Cardiac fibroblast (primary cell): ENCODE measurements at places on chromosomes 16 and 17.
A peak's percentile ranks its signal among the peaks of the same experiment; 100 is the strongest.

DNA sequence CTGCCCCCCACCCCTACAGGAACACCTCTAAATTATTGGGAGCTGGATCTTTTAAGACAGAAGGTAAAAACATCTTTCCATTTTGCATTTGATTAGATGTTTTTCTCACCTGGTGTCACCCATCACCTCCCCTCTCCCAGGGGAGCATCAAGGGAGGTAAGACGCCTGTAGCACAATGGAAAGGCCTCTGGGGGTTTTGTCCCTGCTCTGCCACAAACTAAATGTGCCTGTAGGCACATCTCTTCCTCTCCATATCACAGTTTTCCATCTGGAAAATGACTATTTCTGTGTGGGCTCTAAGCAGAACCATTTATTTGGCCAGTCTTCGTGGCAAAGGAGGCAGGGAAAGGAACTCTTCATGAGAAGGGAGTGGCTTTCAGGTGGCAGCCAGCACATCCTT is 76.6 kb downstream of the GNAO1 start:
- no peak for DNase-seq

DNA sequence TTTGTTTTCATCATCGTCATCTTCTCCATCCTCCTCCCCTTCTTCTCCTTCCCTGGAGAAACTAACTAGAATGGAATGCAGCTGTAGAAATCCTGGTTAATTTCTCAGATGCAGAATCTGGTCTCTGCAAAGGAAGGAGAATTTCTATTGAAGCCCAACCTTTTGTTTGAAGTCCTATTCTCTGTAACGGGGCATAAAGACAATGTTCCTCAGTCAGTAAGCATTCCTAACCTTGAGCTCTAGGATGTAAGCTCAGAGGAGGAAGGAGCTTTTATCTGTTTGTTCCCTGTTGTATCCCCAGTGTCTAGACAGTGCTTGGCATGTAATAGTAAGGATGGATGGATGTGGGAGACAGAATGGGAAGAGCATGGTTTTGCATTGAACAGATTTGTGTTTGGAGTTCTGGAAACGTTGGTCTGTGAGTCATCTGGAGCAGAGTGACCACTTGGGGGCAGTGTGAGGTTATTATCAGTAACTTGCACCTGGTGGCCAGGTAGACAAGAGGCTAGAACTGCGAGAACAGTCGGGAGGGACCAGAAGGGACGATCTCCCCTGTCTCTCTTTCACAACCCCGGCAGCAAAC is 363.7 kb downstream of the SNX29 start:
- peak; percentile 8 for DNase-seq

DNA sequence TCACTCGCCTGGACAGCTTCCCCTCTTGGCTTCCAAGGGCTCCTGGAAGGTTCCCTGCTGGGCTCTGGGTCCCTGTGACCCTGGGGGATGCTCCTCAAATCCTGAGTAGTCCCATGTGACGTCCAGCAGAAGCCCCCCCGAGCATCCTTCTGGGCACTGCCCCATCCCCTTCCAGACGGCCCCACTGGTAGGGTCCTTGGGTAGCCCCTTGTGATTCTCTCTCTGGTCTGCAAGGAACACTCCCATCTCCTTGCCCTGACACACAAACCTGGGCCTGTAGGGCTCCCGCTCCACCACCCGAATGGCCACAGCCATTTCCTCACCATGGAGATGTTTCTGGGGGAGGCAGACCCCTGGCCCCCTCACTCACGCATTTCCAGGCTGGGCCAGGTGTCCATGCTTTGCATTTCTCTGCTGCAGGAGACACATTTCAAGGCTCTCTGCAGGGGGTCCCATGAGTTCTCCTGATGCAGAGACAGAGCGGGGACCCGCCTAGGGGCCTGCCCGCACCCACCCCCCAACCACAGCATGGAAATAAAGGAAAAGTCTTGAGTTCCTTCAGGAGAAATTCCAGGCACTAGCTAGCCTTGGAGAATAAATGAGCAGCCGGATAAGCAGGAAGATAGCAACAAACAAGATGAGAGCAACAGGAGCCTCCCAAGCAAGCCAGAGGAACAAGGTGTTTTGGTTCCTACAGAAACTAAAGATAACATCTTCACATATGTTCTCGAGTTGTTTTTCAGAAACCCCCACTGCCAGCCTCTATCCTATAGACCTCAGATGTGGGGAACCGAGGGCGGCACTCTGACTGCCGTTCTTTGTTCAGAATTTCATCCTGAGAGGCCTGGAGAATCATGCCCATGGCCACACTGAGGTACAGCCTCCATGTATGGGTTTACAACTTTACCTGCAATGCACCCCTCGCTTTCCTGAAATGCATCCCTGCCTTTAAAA is 128.8 kb downstream of the MGAT5B start:
- DNase-seq: no peak

DNA sequence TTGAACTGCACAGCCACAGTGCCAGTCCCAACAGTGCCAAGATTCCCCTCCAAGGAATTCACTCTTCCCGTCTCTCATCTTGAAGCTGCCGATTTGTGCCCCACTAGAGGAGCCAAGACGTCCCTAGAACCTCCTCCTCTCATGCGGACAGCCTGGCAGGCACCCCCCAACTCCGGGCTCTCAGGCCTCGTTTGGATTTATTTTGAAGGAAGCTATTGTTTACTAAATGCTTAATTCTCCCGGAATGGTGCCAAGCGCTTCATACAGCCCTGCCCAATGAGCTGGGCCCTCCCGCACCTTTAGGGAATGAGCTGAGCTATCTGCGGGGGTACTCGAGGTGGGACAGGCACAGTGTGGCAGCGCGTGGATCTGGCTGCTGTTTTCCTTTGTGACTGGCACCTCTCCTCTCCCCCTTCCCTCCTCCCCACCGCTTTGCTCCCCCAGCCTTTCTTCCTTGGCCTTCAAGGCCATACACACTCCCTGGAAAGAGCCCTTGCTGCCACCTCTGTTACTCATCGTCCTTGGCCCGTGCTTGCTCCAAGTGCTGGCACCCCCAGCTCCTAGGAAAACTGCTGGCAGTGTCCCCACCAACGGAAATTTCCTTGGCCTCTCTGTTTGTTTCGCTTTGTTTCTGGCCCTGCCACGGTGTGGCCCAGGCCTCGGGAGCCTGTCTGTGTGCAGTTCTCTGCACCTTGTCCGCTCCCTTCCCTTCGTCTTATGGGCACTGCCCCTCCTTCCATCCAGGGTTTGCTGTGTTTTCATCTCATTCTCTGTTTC is 49.9 kb upstream of the CDR2 start:
- DNase-seq: peak; percentile 12

GRCh38 chr17:78903101-78903779 is at the start of gene CEP295NL:
Gene CEP295NL, minus strand, starts transcription at chr17:78903201. Its CDS starts 1,373 bp downstream, at chr17:78901828.
- DNase-seq: peak; percentile 43

DNA sequence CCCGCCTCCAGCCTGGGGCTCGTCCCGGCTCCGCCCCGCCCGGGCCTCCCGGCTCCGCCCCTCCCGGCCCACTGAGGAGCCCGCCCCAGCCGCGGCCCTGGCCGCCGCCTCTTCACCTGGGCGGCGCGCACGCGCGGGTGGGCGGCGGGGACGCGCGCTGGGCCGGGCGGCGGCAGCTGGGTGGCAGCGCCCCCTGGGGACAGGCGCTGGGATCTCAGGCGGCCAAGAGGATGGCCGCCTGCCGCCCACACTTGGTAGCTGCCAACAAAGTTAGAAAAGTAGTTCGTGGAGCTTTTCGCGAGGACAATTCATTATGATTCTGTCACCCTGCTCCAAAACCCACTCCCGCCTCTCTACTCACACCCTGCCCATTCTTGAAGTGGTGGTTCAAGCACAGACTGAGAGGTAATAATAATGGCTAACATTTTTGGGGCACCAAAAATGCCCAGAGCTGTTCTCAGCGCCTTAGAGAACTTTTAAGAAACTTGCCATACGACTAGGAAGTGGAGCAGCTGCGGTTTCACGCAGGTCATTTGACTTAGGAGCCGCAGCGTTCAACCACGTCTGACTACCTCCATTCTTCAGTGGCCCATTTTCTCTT is 340 bp upstream of the MYO1D start:
- peak; percentile 89 for DNase-seq

DNA sequence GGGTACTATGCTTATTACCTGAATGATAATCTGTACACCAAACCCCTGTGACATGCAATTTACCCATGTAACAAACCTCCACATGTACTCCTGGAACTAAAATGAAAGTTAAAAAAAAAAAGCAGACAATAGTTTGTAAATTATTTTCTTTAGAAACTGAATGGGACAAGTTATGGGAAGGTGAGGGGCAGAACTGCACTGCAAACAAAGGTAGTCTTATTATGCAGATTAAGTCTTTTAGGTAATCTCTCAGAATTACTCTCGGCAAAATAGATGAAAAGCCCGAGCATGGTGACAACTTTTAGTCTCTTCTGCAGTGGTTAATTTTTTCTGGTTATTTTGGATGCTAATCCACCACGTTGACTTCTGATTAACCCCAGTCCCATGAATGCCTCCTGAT is 25.5 kb downstream of the LDAF1 start:
- no peak for DNase-seq

DNA sequence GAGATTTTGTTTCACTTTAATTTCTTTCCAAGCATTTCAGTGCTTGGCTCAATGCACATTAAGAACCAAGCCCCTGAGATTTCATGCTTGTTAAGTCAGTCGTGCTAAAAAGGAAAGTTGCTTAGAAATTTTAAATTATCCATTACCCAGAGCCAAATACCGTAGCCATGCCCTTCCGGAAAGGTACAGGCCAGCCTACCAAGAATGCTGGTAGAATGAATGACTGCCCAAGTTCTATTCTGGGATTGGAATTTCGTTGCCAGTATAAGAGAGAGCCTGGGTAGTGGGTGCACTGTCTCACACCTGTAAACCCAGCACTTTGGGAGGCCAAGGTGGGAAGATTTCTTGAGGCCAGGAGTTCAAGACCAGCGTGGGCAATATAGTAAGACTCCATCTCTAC is 194.0 kb downstream of the KATNIP start:
- no peak for DNase-seq

GRCh38 chr17:45262516-45263476 is 902 bp upstream of the SPATA32 start:
- DNase-seq: peak; percentile 52

DNA sequence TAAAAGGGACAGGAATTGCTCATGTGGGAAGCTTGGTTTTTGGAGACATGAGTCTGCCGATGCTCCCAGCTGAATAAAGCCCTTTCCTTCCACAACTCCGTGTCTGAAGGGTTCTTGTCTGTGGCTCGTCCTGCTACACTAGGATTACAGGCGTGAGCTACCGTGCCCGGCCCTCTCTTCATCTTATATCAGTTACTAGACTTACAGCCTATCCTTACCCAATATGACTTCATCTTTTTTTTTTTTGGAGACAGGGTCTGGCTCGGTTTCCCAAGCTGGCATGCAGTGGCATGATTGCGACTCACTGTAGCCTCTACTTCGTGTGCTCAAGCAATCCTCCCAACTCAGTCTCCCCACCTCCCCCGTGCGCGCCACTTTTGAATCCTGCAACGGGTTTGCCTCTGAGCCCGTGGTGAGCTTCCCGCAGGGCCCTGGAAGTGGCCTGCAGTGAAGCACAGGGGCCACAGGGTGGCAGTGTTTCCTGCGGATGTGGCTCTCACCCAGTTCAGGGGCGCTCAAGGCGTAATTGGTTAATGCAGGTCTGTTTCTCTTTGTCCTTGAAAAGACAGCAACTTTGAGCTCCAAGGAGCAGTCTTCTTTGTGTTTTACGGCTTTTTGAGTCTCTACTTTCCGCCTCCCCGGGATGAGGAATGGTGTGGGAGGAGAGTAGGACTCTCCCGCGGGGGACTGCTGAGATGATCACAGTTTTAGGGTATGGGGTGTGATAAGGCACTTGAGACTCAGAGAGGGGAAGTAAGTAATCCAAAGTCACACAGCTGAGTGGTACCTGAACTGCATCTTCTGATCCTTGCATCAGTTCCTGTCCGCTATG is 22.7 kb upstream of the GPRC5B start:
- DNase-seq: peak; percentile 81

DNA sequence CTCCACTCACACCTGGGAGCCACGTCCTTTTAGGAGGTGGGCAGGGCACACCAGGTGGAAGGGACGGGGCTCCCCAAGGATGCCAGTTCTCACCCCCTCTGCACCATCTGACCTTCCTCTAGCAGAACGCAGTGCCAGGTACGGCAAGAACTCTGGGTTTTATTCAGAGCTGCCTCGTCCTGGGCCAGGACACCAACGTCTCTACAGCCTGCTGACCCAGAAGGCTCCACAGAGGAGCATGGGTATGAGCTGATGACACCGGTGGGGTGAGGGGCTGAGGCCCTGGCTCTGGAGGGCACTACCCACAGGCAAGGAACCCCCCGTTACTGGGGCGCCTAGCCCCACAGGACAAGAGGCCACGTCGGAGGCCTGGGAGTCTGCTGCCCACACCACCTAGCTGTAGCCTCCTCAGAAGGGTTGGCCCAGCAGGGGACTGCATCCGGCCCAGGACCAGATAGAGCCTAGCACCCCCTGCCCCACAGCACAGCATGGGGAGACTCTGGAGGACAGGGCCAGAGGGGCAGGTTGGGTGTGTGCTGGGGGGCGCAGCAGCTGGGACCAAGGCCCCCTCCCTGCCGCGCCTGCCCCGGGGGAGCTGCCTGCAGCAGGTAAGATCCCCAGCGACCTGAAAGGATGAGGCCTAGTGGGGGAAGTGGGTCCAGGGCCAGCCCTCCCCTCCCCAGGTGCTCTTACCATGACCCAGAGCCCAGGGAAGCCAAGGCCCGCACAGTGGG is 13.9 kb downstream of the BCAR1 start:
- no peak for DNase-seq

GRCh38 chr16:82892324-82892723 is 265.6 kb downstream of the CDH13 start:
- DNase-seq: peak; percentile 9

GRCh38 chr16:31084584-31085302 is 4.0 kb downstream of the PRSS53 start:
- DNase-seq: no peak

- DNase-seq: no peak
Measured at GRCh38 chr17:44922136-44922535, 6.8 kb upstream of the GFAP start.

- DNase-seq: no peak
Measured at GRCh38 chr16:69522041-69522578, 43.7 kb upstream of the NFAT5 start.

- DNase-seq: peak; percentile 26
Measured at GRCh38 chr16:27515874-27516353, 33.8 kb downstream of the GTF3C1 start.

DNA sequence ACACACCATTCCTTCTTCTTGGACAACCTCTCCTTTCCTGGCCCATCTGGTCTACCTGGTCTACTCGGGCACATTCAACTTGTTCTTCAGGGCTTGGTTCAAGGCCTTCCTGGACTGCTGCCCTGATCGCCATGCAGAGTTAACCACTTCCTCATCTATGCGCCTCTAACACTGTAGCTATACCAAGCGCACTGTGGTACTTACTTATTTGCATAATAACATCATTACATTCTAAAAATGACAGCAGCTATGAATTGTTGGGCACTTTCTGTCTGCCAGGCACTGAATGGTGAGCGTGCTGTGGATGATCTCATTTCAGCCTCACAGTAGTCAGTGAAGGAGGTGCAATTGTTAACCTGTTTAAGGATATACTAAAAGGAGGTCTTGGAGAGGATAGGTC is 66.9 kb upstream of the SDK2 start:
- DNase-seq: no peak

GRCh38 chr16:88351491-88352101 is 31.2 kb upstream of the ZNF469 start:
- no peak for DNase-seq
